ENCODE measurements at places on chromosomes 13 and 19. TPM values are rescaled to one million over a fixed set of nuclear protein-coding genes. Genes with fewer than 3 reads are reported as not detected.

SHISA2 gene
- not detected for total RNA-seq

LSM7 gene
- total RNA-seq: 143 TPM

LYL1 gene
- total RNA-seq: 0.45 TPM

CEACAM6 gene
- total RNA-seq: 30.9 TPM

NHLRC3 gene
- total RNA-seq: 5.6 TPM

MYH14 gene
- total RNA-seq: 7.0 TPM

CYP4F8 gene
- not detected for total RNA-seq

PDE4C gene
- 0.02 TPM for total RNA-seq

OR10H5 gene
- not detected for total RNA-seq

GRIK5 gene
- total RNA-seq: 0.50 TPM

HIF3A gene
- not detected for total RNA-seq

OLFM2 gene
- 12.6 TPM for total RNA-seq

AKAP8 gene
- 16.7 TPM for total RNA-seq

PRR19 gene
- 5.1 TPM for total RNA-seq

ZNF653 gene
- total RNA-seq: 4.6 TPM

SHANK1 gene
- 0.16 TPM for total RNA-seq

SLC5A5 gene
- 0.14 TPM for total RNA-seq

TMEM59L gene
- 6.3 TPM for total RNA-seq

DACT3 gene
- 0.49 TPM for total RNA-seq

CEACAM5 gene
- 2.6 TPM for total RNA-seq

RNF17 gene
- total RNA-seq: not detected

RFPL4A gene
- 0.33 TPM for total RNA-seq

DLEU7 gene
- not detected for total RNA-seq

NAT14 gene
- 38.9 TPM for total RNA-seq

OR7A5 gene
- not detected for total RNA-seq
